ENCODE measurements at places on chromosomes 4 and X.

GRCh38 chr4:188246488-188246887 is 107.2 kb downstream of the TRIML1 start:
- DNase-seq, result no peak

- no peak for DNase-seq
These were observed 37.0 kb upstream of the GPRIN3 start for GRCh38 chr4:89344571-89344970.

GRCh38 chr4:11480683-11481082 is 52.0 kb upstream of the HS3ST1 start:
- no peak for DNase-seq

GRCh38 chr4:186392017-186392416 is 126.0 kb downstream of the F11 start:
- DNase-seq, result no peak

GRCh38 chr4:182604161-182604622 is 313.0 kb downstream of the DCTD start:
- no peak for DNase-seq

DNA sequence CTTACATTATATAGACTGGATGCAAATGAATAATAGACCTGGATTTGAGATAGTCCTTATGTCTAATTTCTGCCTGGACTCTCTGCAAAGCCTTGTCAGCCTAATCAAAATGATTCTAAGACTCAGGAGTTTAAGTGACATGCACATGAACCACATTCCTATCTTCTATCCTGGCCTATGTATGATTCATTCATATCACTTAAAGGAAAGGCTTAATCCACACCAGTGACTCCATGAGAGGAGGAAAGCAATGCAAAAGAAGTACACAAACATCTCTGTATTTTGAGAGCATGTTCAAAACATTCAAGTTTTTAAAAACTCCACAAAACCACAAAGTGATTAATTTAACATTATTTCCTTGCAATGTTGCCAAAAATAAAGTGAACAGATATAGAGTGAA is 14.6 kb downstream of the AMOT start:
- DNase-seq, result no peak

GRCh38 chr4:78529569-78530209 is 21.9 kb upstream of the ANXA3 start:
- DNase-seq, result no peak

DNA sequence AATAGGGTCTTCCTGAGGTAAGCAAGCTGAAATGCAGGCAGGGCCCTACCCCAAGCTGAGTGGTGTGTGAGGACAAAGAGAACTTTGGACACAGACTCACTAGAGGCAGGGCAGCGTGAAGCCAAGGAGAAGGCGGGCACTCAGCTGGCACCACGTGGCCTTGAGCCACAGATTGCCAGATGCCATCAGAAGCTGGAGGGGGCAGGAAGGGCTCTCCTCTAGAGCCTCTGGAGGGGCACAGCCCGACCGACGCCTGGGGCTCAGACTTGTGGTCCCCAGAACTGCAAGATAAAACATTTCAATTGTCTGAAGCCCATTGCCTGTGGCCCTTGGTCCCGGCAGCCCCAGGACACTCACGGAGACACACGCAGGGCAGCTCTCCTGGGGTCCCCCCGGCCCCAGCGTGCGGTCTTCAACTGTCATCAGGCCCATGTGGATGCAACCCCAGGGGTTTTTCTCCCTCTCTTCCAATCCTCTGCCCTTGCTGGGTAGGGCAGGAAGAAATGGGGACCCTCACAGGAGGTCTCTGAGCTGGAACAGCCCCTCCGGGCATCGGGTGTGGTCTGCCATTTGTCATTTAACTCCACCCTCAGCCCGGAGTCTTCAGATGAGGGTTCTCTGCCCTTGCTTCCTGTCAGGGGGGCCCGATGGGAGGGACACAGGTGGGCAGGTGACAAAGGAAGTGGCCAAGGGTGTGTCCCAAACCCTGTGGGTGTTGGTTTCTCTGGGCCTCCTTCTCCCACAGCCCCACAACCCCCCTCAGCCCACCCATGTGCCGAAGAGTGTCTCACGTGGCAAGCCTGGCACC is 22.2 kb downstream of the HMX1 start:
- no peak for DNase-seq

DNA sequence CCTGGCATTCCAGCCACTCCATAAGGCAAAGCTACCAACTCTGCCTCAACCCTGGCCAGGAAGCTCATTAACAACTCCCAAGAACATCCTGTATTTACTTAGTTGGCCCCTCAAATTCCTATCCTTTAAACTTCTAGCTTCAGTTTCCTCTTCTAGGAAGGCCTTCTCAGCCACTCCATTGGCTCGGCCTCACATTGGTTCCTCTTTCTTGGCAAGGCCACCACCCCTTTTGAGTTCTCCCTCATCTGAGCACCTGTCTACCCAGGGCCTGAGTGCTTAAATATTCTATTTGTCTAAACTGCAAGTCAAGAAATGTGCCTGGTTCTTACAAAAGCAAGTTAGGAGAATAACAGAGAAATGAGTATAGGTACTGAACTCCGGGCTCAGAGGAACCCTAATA is 10.0 kb downstream of the SMC1A start:
- no peak for DNase-seq

DNA sequence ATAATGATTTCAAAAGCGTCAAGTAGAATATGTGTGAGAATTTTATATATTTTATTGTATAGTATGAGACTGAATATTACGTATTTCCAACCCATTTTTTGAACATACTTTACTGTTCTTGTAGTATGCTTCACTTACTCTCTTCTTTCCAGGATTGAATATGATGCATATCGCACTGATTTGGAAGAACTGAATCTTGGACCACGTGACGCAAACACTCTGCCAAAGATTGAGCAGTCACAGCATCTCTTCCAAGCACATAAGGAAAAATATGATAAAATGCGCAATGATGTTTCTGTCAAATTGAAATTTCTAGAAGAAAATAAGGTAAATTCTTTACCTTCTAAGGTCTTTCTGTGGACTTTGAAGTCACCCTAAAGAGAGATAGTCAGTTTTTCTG is 48.1 kb upstream of the FHDC1 start:
- DNase-seq, result no peak

- no peak for DNase-seq
These were observed 20.6 kb downstream of the GSX2 start for GRCh38 chr4:54120518-54120917.

DNA sequence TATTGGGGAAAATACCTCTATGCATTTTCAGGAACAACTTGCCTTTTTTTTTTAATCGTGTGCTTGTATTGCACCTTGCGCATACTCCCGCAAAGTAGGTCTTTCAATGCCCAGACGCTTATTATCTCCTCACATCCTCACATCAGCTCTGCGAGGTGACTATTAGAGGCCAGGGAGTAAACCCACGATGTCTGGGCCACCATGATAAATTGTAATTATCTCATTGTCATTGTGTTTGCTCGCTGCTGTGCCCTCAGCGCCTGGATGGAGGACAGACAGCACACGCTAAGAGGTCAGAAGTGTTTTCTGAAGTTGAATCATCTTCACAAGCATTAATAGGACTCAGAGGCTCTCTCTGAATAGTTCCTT is 1.0 kb upstream of the RELL1 start:
- DNase-seq, result no peak

DNA sequence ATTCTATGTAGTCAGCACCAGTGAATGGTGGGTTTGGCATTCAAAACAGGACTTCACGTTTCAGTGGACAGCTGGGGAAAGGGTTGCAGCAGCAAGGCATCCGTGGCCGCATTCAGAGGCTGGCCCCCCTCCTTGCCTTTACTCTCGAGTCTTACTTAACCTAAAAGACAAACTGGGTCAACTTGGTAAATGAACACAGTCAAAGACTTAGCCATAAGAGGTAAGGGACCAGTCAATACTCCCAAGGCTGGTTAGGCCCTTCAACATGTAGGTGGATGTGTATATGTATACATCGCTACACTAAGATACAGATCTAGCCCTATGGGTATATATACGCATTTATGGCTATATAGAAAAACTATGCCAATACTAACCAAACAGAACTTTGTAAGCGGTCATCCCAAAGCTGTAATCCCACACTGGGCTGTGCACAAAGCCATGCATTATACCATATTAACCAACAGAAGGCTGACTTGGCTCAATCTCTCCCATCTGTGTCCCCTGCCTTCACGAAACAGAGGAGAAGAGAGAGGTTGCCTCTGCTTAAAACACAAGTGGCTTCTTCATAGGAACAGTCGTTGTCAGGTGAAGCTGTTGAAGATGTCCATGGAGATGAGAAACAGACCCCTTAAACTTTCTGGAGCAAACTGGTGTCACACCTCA is 61.9 kb downstream of the TSC22D3 start:
- no peak for DNase-seq

DNA sequence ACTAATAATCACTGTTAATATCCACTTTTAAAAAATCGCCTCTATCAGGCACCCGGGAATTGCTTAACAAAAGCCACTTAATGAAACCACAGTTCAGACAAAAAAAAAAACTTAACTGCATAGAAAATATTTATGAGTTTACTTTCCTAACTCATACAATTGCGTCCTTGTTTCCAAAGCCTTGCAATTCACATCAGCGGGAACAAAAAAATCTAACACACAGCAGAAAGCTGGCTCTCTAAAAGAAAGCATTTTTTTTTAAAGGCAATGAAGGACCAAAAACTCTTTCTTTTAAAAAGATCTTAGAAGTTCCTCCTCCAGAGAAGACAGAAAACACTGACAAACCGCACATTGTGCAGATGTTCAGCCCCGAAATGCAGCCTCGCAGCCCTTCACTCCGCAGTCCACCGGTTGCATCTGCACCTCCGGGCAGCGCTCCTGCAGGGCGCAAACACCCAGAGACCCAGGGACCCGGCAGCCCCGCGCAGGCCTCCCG is 812 bp downstream of the FAT1 start:
- DNase-seq, result no peak

GRCh38 chr4:80535551-80535950 is 200.0 kb downstream of the CFAP299 start:
- DNase-seq, result no peak

GRCh38 chr4:5822619-5823018 is 70.3 kb downstream of the CRMP1 start:
- DNase-seq, result no peak

GRCh38 chrX:7603387-7603786 is 239.6 kb upstream of the VCX start:
- no peak for DNase-seq

DNA sequence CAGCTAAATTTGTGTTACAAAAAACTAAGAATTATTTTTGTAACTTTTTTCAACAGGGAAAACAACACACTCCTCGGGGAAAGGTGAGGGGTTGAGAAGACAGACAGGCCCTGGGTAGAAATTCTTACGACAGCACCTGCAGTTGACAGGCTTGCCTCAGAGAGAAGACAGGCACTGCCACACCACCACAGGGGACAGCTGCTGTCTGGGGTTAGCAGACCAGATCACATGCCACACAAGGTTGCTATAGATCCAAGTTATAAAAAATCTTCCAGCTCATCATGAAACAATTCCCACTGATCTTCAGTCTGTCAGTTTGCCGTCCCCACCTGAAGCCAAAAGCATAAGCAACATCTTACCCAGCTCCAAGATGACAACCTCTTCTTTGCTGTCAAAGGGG is 143.2 kb upstream of the ZCCHC13 start:
- DNase-seq, result no peak

DNA sequence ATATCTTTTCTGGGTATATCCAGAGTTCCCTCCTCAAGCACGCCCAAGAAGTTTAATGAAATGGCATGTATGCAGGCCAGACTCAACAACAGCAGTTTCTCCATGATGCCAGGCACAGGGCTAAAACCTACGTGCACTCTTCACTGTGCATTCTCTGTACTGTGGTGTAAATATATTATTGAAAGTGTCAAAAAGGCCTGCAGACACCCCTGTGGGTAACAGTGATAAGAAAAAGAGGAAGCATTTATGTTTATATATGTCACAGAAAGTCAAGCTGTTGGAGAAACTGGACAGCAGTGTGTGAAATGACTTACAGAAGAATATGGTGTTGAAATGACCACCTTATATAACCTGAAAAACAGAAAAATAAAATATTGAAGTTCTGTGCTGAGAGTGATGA is 29.6 kb upstream of the DCAF8L1 start:
- no peak for DNase-seq

DNA sequence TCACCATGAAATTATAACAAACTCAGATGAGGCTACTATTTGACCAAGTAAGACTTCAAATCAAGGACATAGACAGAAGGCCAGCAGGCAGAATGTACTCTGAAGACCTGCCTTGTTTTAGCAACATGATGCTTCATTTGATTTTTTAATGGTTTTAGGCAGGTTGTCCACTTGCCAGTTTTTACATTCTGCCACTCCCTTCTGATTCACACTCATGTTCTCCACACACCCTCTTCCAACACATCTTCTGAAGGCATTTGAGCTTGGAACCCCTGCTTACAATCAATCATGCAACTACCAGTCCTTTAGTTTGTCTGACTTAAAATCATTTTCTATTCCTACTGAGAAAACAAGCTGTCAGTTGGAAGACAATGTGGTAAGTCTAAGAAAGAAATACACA is 114.9 kb upstream of the SMIM31 start:
- no peak for DNase-seq

- DNase-seq, result no peak
These were observed 62.3 kb upstream of the PDE5A start for GRCh38 chr4:119690871-119691270.

DNA sequence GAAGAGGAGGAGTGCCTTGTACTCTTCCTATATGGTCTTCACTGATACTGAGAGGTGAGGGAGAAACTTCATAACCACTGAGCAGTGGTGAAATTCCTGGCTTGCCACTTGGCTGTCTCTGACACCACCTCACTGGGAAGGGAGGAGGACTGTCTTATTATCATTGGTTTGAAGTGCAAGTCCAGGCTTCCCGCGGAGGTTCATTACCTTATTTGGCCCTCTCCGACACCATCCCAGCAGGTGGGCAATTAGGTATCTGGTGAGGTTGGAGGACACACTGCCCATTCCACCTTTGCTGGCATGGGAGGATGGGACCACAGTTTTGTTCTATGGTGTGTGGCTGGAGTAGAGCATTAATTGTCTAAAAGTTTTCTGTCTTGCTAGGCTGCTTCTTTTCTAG is 206.1 kb downstream of the LHFPL1 start:
- DNase-seq, result no peak

GRCh38 chr4:6676722-6677558 is 16.7 kb upstream of the S100P start:
- DNase-seq, result no peak

DNA sequence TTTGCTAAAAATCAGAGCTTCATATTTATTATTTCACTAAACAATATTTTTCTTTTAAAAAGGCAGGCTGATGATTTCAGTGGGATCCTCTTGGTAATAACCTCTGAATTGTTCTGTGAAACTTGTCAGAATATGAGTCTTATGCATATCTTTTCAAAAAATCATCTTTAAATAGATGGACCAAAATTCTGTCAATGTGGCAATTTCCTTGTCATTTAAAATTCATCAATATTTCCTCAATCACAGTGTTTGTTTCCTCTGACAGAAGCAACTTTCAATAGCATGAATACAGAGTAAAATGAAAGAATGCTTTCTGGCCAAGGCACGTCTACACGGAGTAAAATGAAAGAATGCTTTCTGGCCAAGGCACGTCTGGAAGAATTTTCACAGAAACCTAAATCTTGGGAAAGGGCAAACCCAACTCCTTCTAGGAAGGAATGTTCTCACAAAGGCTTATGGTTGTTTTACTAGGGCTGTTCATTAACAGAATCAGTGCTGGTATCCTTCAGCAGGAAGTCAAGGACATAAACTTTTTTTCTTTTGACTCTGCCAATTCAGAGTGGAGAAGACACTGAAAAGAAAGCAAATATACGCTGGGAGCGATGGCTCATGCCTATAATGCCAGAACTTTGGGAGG is 99.0 kb upstream of the GPR34 start:
- DNase-seq, result no peak

- no peak for DNase-seq
These were observed at the start of gene SASH3 for GRCh38 chrX:129779747-129780146. TSS of gene SASH3 (plus strand) at chrX:129779949. CDS start at chrX:129780098, 149 bp downstream.
